ENCODE measurements at places on chromosomes 5 and 9.

GRCh38 chr5:74035521-74035937 is 409.5 kb downstream of the ARHGEF28 start:
- no peak for DNase-seq

- no peak for DNase-seq
These were observed 64.7 kb upstream of the RICTOR start for GRCh38 chr5:39138892-39139291.

DNA sequence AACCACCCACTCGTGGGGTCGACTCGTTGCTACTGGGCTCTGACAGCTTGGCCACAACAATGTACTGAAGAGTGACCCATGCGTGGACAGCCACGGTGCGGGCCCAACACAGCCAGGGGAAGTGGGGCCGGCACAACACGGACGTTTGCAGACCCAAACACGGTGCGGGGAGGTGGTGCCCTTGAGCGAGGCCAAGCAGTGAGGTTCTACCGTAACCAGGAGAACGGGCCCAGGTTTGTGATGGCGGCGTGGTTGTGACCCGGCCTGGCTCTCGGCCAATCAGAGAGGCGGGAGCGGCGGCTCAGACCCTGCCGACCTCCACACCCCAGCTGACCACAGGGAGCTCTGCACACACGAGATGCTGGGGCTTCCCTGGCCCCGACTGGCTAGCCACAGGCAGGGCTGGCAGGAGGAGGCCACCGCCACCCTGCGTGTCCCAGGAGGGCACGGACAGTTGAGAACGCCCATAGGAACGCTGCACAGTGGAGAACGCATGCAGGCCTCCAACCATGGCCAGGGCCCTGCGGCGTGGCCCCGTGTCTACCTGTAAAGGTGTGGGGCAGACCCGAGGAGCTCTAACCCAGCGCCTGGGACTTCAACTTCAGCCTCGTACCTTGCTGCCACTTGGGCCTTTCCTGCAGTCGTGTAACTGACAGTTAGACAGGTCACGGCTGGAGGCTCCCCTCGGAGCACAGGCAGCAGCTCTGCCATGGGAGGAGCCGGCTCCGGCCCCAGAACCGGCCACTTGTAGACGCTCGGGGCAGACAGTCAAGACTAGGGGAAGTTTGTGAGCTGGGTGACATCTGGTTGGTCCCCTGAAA is 13.7 kb downstream of the BRD3 start:
- DNase-seq, result no peak

DNA sequence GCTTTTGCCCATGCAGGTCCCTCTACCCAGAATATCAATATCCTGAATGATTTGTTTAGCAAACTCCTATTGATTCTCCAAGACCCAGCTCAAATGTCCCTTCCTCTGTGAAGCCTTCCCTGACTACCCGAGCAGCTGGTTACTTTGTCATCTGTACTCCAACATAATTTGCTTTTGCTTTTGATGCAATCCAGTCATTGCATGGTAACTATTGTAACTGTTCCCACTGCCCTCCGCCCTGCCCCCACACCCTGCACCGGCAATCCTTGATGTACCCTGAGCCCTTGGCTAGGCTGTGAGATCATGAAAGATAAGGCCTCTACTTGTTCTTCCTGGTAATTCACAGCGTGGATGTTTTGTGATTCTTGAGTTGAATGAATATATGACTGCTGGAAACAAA is 119.9 kb upstream of the BOD1 start:
- no peak for DNase-seq

GRCh38 chr9:110319781-110320492 is 17.7 kb downstream of the TXNDC8 start:
- DNase-seq, result no peak

DNA sequence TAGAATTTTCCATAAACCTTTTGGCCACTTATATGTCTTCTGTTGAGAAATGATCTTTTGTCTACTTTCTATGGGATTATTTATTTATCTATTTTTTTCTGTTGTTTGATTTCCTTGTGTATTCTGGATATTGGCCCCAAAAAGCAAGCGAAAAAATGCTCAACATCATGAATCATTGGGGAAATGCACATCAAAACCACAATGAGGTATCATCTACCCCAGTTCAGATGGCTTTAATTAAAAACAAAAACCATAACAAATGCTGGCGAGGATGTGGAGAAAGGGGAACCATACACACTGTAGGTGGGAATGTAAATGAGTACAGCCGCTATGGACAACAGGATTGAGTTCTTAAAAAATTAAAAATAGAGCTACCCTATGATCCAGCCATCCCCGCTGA is 125.0 kb upstream of the LPCAT1 start:
- DNase-seq, result no peak

DNA sequence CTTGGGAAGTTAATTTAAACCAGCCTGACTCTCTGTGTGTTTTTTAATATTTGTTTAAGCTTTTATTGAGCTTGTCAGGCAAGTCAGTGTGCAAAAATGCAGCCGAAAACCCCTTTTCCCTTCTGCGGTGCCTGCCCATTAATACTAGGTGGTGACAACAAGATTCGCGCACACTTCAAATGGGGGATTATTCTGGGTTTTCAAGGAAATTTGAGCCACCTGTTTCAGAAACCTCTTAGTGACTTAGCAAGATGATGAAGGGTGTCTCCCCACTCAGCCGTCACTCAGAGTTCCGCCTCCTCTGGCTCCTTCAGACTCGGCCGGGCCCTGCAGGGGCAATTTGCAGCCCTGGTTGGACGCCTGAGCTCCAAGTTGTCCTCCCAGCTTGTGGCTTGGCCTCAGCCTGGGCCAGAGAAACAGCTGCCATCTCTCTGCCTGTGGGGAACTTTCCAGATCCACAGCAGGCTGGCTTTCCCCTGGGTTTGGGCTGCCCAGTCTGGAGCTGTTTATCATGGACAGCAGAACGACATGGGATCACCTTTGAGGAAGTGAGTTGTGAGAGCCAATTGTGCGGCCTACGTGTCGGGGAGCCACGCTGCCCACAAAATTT is 75.9 kb downstream of the SPRY4 start:
- no peak for DNase-seq

Measured in HAP-1 (cell line).